ENCODE measurements at places on chromosomes 5 and 9.

- DNase-seq, result no peak
Observed at GRCh38 chr9:135503371-135504261, 3.1 kb downstream of the MRPS2 start.

DNA sequence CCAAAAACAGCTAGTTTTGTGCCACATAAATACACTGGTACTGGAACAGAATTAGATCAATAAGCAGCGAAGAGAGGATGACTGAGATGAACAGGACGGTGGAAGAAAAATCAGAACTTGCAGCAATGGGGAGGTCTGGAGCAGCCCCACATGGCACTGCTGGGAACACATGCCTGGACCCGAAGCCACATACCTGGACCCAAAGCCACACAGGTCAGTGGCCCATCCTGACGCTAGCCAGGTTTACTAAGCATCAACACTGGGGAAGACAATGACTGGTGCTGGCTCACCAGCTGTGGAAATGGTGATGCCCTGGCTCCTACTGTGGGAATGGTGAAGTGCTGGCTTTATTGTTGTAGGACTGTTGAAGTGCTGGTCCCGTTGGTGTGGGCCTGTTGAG lies 139.7 kb upstream of the IRX4 start:
- no peak for DNase-seq

DNA sequence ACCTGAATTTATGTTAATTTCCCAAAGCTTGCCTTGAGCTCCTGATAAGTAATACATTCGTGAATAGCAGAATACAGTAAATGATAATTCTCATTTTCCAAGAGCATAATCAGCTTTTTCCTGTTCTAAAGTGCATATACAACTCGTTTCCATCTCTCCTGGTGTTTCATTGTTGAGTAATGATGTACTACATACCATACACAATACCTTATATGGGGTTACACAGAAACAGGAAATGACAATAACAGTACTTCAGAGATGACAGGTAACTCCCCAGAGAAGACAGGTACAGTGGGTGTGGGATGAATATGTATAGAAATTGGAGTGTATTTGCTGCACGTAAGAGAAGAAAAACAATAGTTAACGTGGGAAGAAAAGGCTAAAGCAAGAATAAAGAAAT lies 287.1 kb downstream of the TENT4A start:
- no peak for DNase-seq

DNA sequence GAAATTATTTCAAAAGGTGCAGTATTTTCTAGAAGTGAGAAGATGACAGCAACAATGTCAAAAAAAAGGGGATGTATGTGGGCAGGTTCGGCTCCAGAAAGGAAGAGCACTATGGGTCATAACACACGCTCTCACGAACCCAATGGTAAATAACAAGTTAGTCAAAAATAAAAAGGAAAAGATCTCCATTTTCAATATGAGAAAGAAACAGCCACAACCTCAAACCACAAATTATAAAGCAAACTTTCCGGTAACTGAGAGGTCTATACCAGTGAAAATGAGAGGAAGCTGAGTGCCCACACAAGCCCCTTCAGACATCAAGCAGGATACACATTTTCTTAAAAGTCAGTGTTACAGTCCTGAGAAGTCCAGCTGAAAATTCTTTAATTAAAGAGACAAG lies 398.5 kb upstream of the RPS23 start:
- DNase-seq, result no peak

DNA sequence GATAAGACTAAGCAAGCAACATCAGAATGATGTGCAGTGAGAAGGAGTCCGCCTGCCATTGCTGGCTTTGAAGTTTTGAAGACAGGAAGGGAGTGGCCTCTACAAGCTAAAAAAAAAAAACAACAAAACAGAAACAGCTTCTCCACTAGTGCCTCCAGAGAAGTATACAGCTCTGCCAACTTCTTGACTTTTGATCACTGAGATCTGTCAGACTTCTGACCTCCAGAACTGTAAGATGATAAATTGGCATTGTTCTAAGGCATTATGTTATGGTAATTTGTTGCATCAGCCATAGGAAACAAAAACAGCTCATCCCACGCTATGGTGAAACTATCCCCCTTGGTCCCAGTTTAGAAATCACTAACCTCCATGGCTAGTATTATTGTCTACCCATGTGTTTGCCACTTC lies 131.0 kb upstream of the VCAN start:
- no peak for DNase-seq

- no peak for DNase-seq
Observed at GRCh38 chr9:114497236-114497635, 8.0 kb downstream of the WHRN start.

DNA sequence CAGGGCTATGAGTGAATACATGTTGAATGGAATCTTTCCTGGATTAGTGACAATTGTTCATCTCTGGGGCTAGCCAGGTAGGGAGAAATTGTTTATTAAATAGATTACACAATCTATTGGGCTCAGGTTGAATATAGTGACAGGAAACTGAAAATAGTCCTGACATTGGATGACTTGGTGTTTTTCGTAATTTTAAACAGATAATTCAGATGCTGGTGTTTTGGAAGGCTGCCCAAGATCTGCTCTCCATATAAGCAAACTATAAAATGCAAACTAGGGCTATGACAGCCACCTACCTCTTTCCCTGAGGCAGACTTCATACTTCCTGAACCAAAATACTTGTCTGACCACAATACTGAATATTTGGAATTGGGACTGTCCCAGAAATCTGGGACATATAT lies 99.1 kb downstream of the ENC1 start:
- DNase-seq, result no peak

DNA sequence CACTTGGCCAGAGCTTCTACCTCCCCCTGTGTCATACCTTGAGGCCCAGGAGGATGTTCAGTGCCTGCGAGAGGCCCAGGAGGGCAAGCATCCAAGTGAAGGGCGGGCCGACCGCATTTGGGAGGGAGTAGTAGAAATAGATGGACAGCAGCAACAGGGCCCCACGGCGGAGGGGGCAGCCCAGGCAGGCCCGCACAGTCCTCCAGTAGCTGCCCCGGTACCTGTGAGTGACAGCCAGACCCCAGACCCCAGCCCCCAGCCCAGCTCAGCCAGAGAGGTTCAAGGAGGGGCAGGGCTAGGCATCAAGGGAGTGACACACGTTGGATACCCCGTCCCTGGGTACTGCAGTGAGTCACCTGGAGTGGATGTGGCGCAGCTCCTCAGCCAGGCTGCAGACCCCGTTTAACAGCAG lies 1.4 kb downstream of the STING1 start:
- no peak for DNase-seq

- DNase-seq, result no peak
Observed at GRCh38 chr5:146034127-146034526, 71.2 kb downstream of the PLAC8L1 start.

DNA sequence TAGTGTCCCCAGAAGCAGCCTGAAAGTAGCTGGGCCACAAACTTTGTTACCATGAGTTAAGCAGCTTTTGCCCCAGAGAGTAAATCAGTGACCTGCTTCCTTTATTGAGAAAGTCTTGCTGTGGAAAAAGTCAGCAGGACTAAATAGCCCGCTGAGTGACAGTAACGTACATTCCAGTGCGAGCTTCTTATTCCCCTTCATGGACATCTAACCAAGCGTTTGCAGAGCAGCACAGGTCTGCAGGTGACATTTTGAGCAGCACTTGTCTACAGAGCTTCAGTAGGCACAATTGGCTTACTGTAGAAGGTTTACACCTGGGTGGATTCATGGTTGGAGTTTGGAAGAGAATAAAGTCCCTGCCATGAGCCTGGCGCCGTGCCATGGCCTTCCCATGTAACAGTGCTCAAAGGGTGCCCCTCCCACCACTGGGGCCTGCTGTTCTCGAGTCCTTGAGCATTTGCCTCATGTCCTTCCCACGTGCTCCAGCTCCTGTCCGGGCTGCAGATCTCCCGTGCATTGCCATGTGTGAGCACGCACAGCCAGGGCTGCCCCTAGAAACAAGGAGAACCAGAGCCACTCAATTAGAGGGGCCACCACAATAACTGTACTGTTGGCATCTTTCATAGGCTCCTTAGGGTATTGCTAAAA lies 41.3 kb upstream of the GRHPR start:
- no peak for DNase-seq

GRCh38 chr9:131872006-131872405 lies 132.1 kb upstream of the RAPGEF1 start:
- DNase-seq, result no peak

DNA sequence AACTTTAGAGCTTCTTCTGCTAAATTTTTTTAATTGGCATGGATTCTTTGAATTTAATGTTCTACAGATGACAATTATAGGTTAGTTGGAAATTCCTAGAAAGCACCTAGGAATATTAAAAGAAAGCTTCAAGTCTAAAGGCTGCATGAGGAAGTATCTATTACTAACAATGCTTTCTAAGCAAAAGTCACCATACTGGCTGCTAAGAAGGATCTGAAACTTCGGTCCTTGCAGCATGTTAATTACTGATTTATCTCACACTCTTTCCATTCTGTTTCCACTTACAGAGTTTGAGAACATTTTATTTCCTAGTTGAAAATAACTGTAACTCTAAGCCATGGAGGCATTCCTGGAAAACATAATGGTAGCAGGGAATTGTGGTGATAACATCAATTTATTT lies 8.4 kb downstream of the SEMA6A start:
- no peak for DNase-seq

GRCh38 chr5:71892641-71893365 lies 173.7 kb downstream of the CARTPT start:
- no peak for DNase-seq

DNA sequence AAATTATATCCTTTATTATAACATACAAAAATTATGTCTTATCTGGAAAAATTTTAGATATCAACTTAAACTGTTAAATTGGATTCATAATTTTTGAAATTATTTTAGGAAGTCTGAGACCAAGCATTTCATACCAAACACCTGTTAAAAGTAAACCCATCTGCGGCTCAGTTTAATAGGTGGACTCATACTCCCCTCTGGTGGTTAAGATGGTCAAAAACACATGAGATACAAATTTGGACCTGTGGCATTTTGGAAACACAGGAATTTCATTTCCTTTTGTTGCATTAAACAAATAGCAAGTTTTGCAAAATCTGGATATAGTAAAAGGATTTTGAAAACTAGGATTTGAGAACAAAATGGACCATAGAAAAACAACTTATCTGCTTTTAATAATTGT lies 53.7 kb downstream of the RGMB start:
- no peak for DNase-seq

DNA sequence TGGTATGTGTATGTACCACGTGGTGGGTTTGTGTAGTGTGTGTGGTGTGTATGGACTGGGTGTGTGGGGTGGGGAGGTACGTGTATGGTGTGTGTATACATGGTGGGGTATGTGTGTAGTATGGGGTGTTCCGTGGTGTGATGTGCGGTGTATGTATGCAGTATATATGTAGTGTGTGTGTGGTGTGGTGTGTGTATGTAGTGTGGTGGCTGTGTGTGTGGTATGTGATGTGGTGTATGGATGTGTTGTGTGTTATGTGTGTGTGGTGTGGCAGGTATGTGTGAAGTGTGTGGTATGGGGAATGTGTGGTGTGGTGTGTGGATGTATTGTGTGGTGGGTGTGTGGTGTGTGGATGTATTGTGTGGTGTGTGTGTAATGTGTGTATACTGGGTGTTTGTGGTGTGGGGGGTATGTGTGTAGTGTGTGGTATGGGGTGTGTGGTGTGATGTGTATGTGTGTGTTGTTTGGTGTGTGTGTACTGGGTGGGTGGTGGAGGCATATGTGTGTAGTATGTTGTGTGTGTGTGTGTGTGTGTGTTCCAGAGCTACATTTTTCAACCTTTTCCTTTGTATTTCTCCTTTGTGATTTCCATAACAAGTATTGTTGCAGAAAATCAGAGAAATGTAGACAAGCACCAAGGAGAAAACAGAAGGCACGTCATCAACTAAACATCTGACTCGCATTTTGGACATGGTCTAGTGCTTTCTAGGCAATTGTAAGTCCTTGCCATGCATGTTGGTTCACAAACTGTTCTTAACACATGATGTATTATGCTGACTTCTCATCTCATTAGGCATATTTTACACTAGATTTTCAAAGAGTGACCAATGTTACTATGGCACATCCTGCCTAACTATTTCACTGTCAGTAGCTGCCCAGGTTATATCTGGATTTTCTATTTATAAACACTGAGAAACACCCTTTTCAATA lies 13.2 kb downstream of the SEMA4D start:
- DNase-seq, result no peak

GRCh38 chr9:81522716-81523551 lies 166.4 kb downstream of the TLE1 start:
- DNase-seq, result no peak

Measured in activated T-helper 1 cell treated with Interleukin-2 at 50 U/mL for 16 hours (primary cell).